ENCODE measurements at places on chromosomes 5 and 9.

DNA sequence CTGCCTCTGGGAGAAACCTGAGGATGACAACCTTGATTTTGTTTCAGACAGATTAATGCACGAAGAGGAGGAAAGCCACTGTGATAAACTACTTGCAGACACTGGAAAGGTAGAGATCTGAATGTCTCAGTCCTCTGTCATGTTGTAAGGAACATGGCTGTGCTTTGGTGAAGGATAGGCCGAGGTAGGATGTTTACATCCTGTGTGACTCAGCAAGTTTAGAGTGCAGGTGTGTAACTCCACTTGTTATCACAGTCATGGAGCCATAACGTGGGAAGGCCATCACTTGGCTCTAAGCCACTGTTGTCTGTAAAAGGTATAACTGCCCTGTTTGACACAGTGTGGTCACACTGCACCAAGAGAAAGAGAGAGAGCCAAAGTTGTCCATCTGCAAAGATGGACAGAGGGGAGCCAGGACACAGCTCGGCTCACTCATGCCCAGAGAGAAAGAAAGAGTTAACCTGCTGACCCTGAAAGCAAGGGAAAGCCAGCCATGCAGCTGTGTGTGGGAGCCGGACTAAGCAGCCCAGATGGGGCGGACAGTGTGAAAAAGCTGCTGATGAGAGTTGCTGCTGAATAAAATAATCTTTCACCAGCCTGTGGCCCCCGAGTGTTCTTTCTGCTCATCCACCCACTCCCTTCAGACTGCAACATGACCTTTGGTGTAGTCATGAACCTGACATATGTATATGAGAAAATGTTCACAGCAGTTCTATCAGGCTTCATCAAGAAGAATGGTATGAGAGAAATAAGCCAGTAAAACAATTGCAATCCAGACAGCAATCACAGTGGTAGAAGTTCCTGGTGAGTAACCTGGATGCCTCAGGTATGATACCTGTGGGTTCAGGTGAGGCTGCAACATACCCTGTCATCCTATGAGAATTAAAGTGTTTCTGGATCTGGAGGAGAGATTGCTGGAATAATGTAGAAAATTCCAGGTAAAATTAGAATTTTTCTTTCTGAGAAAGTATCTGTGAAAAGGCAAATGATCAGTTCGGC lies 115.9 kb downstream of the TARS1 start:
- no peak for DNase-seq

- no peak for DNase-seq
Observed at GRCh38 chr5:92380069-92380770, 997.1 kb upstream of the ARRDC3 start.

DNA sequence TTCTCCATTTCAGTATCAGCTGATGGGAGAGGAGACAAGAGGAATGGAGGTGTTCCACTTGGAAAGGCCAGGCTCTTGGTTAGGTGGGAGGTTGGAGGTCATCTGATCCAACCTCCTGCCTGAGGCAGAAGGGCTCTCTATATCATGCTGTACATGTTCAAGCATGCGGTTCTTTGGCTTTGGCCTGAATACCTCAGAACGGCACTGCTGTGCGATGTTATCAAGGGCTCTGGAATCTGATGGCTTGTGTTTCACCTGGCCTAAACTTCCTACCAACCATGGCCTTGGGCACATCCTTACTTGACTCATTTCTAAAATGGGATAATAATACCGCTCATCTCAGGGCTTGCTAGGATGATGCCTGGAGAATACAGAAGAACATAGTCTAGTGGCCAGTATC lies 90.1 kb upstream of the FAM169A start:
- DNase-seq, result no peak

DNA sequence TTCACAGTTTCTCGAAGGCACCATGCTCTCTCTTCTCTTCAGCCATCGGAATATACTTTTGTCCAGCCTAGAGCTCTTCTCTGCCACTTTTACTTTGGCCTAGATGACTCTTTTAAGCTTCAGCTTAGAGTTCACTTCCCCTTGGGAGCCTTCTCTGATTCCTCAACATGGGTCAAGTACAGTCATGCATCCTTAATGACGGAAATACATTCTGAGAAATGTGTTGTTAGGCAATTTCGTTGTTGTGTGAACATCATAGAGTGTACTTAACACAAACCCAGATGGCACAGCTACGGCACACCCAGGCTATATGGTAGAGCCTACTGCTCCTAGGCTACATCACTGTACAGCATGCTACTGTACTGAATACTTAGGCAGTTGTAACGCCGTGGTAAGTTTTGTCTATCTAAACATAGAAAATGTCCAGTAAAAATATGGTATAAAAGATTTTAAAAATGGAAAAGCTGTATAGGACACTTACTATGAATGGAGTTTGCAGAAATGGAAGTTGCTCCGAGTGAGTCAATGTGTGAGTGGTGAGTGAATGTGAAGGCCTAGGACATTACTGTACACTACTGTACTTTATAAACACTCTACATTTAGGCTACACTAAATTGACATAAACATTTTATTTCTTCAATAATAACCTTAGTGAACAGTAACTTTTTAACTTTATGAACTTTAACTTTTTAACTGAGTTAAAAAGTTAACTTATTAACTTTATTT lies 15.1 kb upstream of the TNFSF15 start:
- no peak for DNase-seq

DNA sequence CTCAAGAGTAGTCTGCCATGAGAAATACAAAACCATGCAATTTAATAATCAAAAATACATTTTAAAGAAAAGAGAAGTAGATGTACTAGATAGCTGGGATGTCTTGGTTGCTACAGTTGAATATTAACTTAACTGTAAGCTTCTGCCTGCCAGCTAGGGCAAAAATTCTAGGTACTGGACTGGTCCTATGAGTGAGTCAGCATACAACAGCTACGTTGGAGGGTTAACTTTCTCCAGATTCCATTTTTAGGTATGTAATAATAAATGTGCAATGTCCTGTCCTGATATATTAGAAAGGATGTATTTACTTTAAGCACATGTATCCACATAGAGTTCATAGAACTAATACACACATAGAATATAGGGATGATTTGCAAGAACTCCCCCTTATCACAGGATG lies 230.1 kb downstream of the CAAP1 start:
- DNase-seq, result no peak

DNA sequence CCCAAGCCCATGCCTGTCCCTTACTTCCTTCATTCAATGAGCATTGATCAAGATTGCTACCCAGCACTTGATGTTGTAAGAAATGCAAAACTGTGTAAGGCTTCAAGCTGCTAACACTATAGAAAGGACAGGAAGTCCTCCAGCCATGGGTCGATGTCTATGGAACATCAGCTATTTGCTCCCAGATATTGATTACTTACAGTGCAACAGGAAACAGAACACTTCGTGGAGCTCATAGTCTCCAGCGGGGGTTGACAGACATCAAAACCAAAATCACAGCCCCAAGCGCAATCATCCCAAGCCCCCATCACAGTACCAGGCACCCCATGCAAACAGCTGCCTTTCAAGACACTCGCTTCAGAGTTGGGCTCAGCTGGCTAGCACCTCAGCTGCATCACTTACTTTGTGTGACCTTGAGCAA lies 26.8 kb upstream of the DUSP1 start:
- DNase-seq, result no peak

- no peak for DNase-seq
Observed at GRCh38 chr5:65105301-65105700, 336.6 kb downstream of the CWC27 start.

- no peak for DNase-seq
Observed at GRCh38 chr9:113876151-113876992, at the start of gene ZNF618. Gene ZNF618 (plus strand): TSS chr9:113876309. CDS start chr9:113876381, 72 bp downstream.

DNA sequence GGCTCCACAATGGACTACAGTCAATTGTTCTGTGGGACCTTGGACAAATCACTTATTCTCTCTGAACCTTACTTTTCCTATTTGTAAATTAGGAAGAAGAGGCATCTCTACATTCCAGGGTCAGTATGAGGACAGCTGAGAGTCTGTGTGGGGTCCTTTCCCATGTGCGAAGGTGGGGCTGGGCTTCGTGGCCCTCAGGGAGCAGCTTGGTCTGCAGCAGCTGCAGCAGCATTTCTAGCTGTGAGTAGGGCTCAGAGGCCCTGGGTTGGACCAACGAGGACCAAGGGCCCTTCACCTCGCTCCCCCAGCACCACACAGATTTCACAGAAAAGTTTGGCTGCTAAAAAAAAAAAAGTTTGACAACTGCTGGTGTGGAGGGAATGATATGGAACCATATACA lies 9.4 kb upstream of the DDX41 start:
- no peak for DNase-seq

GRCh38 chr5:157486221-157486681 lies 26.2 kb downstream of the NIPAL4 start:
- no peak for DNase-seq

DNA sequence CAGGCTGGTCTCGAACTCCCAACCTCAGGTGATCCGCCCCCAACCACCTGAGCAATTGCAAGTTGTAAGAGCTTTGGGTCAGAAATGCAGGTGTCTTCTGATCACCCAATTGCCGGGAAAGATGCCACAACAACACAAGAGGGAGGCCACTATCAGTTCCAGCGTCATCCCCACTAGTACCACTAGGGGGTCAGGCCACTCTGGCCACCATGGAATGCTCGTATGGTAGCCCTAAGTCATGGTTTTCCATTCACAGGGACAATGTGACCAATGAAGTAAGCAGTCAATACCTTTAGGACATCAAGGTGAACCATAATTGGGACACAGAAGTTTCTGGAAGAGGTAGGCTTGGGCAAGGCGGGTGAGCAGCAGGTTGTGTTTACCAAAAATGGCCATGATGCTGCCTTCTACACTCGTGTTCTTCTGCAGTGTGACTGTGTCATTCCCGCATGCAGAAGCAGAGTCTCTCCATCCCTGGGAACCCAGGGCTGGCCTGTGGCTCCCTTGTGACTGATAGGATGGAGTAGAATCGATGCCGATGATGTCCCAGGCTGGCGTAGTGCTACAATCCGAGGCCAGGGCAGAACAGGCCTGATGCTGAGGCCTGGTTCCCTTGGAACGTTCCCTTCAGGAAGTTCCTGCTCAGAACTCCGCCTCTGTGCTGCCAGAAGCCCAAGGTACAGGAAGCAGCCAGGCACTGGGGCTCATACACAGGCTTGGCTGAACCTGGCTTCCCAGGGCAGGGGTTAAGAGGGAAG lies 42.2 kb upstream of the ANKRD33B start:
- no peak for DNase-seq

- DNase-seq, result peak; percentile 92
Observed at GRCh38 chr5:147403651-147404640, 105.9 kb downstream of the DPYSL3 start.

DNA sequence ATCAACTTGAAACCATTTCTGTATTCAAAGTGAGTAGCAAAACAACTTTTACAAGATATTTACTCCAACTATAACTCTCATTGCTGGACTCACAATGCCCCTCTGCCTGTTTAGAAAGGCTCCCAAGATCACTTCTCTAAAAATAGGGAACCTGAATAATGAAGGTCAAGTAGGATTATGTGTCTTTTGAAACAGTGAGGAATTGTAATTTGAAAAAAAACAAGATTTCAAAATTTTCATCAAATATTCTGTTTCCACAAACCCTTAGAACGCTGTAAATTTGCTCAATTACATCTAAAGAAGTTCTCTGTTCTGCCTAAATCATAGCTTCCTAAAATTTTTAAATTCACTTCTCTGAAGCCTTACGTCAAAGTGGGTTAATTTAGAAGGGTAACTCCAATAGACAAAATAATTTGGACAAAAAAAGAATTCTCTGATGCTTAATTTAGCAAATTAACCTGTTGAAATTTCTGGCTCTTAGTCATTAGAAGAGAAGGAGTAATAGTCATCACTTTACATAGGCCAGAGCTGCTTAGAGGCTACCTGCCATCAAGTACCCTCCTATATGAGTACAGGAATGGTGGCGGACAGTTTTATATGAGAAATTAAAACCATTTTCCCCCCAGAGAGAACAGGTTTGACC lies 4.0 kb downstream of the ELL2 start:
- DNase-seq, result no peak

DNA sequence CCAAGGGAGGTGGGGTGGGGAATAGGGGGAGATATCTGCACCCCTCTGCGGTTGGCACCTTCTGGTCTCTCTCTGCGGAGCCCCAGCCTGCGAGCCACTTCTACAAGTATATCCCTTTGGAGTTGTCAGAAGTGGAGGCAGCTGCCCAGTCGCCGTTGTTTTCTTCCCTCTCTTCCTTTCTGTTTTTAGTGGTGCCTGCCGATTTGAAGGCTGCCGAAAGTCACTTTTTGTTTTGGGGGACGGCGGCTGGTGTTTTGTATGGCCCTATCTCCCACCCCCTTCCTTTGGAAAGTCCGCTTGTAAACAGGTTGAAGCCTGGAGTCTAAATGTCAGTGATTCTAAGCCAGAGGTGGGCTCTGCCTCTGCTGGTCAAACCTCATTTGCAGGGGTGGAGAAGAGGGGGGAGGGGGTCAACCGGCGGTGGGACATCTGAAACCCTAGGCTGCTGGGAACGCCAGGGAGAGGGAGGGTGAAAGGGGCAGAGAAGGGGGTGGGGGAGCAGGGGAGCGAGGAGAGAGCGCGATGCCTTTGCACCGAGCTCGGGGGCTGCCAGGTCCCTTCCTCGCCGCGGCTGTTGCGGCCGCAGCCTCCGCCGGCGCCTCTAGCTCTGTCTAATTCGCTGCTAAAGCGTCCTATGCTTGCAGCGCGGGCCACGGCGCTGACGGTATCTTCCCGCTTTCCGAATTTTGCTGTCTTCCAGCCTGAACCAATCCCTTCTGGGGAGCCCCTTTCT lies at the start of gene FGF10:
TSS of gene FGF10 (minus strand) at position 331 of the 733 bp plus-strand sequence. CDS start 738 bp downstream, outside the sequence.
- no peak for DNase-seq

DNA sequence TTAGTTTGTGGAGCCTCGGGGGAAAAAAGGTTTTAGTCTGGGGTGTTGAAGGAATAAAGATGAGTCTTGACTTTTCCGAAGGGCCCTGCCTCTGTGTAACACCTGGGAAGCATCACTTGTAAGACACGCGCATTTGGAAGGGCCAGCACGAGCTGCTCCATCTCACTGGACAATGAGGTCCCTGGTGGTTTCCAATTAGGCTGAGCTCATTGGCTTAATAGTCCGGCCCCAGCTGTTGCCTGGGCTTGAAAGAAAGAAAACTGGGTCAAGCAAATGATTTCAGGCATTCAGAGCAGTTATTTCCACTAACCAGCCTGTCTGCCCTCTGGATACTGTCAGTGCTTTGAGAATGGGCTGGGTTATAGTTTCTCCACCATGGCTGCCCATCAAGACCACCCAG lies 64.5 kb downstream of the NSUN2 start:
- no peak for DNase-seq

DNA sequence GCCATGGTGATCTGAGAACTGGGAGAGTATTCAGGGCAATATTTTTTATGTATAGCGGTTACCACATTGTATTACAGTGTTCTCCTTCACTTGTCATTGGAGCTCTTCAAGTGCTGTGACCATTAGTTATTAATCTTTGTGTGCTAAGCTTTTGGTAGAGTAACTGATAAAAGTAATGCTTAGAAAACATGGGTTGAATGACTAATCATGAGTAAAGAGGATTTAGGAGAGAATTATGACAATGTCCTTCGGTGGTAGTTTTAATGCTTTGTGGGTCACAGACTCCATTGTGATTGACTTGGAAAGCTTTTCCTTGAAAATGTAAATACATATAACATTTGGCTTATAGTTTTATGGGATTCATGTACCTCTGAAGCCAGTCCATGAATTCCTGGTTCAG lies 21.4 kb downstream of the TGFBR1 start:
- DNase-seq, result no peak

Measured in glomerular endothelial cell (primary cell).